ENCODE measurements at places on chromosomes 2 and 18.

DNA sequence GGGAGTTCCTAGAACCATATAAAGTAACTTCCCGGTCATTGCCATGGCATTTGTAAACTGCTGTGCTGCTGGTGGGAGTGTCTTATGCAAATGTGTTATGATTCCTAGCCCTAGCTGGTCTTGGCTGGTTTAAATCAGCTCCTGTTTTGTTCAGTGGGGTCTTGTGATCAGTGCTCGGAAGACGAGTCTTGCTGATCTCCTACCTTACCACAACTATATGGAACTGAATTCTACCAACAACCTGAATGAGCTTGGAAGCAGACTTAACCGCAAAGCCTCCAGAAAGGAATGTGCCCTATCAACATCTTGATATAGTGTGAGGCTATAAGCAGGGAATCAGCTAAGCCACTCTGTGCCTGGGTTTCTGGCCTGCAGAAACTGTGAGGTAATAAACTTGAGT, 33.5 kb downstream of the POLE4 start:
- peak; percentile 26 for DNase-seq

DNA sequence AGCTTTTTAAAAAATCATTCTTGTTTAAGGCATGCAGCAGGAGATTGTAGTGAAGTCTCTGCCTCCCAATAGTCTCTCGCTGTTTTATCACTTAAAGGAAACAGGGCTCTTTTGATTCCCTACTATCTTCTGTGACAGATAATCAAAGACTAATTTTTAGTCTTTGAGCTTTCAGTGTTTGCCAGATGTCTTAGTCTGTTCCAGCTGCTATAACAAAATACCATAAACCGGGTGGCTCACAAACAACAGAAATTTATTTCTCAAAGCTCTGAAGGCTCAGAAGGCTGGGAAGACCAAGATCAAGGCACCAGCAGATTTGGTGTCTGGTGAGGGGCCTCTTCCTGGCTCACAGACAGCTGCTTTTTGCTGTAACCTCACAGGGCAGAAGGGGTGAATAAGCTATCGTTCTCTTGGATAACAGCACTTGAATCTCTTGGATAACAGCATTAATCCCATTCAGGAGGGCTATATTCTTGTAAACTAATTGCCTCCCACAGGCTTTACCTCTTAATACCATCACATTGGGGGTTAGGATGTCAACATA, 37.8 kb upstream of the STAT4 start:
- no peak for DNase-seq

DNA sequence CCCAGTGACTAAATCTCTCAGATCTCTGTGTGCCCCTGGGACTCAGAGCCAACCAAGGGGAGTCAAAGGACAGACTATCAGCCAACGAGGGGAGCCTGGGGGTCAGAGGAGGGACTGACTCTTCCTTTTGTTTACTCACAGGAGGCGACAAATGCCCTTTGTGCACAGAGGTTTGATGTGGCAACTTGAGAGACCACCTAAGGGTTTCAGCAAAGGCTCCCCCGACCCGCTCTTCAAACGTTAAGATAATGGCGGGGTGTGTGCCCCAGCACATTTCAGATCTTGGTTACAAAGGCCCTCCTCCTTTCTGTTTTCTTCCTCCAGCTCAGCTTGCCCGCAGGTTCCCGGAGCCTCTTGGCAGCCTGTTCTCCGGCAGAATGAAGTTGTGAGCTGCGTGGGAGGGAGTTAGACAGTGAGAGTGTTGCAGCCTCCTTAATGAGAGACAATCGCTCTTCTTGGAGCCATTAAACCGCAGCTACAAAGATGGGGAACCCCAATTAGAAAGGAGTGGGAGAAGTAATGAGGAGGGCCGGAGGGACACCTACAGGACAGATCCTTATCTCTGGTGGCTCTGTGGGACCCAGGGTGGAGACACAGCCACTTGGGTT, 76.2 kb downstream of the KIAA2012 start:
- DNase-seq = no peak

DNA sequence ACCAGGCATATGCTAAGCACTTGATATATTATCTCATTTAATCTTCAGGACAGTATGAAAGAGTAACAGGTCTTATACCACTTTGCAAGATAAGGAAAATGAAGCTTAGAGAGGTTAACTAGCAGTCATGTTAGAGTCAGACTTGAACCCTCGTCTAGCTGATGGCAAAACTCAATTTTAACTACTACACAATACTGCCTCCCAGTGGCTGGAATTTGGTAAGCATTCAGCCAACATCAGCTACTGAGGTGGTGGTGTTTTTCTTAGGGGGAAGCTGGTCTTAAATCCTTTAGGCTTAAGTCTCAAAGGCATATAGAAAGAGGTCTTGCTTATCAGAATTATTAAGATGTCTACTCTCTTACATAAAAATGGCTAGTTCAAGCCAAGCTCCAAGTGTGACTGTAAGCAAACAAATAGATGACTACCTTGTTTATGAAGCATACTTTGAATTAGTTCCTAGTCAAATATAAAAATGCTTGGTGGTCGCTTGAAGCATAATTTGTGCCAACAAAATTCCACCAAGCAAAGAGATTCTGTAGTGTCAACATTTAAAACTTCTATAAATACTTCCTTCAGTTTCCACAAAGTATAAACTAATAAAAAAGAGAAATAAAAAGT, 325.4 kb upstream of the FIGN start:
- DNase-seq = no peak

DNA sequence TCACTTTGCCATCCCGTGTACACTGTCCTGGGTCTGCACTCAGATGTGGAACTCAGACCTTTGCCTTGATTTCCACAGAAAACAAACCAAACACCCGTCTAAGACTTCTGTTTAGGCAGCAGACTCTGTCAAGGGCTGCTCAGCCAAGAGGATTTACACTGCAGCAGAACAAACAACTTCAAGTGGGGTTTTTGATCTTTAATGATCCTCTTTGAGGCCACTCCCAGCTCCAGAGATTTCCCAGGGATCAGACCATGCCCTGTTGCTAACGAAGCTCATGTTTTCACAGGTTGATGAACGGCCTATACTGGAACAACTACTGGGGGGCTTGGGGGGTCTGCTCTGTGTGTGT, 52.5 kb upstream of the LGALSL start:
- no peak for DNase-seq

GRCh38 chr2:134370655-134371445, 117.0 kb downstream of the MGAT5 start:
- no peak for DNase-seq

DNA sequence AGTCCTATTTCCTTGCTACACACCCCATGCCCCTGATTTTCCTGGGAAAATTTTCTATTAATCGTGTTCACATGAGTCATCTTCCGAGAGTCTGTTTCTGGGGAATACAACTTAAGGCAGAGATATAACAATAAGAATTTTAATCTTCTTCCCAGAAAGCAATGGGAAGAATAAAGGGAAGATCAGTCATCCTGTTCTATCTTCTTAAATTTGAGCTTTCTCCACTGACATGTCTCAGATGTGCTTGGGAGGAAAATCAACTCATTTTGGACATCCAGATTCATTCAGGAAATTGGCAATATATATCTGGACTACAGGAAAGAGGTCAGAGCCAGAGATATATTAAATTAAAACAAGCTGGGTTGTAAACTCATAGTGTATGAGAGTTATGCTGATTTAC, 62.3 kb upstream of the SPAG16 start:
- DNase-seq = no peak

DNA sequence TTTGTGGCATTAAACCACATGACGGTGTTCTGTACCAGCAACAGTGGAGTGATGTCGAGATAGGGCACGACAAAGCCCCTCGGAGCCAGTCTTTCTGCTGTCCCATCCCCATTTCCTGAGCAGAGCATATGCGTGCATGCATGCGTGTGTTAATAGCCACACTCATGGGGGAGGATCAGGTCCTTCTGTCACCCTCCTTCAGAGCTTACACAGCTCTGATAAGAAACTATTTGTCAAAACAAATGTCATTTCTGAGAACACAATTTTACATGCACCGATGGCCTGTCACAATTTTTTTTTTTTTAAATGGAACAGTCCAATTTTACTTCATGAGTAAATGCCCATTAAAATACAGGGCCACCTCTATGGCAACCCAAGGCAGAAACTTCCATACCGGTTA, 95.9 kb upstream of the ZBTB14 start:
- no peak for DNase-seq

DNA sequence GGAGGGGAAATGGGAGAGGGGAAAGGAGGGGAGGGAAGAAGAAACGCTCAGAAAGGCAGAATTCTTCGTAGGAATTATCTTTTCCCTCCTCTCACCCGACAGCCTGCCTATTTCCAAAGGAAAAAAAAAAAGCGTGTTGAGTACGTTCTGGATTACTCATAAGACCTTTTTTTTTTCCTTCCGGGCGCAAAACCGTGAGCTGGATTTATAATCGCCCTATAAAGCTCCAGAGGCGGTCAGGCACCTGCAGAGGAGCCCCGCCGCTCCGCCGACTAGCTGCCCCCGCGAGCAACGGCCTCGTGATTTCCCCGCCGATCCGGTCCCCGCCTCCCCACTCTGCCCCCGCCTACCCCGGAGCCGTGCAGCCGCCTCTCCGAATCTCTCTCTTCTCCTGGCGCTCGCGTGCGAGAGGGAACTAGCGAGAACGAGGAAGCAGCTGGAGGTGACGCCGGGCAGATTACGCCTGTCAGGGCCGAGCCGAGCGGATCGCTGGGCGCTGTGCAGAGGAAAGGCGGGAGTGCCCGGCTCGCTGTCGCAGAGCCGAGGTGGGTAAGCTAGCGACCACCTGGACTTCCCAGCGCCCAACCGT, at the start of gene GAD1:
TSS of gene GAD1 (plus strand) at position 384 of the 589 bp plus-strand sequence. CDS start 1,705 bp downstream, outside the sequence.
- DNase-seq = no peak

DNA sequence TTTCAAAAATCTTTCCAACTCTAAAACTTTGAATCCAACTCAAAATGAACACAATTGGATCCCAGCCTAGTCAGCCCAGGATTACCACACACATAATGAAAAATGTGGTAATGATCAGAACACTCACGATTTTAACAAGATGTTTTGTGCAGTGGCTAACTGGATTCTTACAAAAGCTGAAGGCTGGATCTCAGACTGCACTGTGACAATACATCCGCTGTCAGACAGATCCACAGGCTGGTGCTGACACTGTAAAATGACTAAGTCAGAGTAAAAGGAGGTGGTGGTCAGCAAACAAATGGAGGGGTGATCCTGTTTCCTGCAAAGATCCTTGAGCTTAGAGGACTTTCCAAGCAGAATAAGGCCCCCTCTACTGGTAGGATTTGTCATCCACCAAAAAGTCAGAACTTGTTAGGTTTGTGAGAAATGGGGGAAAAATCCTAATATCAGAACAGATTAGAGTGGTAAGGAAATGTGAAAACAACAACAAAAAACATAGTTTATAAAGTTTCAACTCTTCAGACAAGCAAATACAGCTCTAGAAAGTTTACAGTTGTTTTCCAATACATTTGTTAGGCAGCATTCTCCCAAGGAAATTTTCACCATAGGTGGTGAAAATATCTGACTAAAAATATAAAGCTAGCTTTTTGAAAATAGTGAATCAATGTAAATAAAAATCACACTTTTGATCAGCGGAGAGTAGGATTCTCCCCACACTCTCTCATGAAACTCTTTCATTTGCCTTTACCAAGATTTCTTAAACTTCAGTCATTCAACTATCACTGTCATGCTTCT, 211.9 kb downstream of the AGPS start:
- peak; percentile 38 for DNase-seq

DNA sequence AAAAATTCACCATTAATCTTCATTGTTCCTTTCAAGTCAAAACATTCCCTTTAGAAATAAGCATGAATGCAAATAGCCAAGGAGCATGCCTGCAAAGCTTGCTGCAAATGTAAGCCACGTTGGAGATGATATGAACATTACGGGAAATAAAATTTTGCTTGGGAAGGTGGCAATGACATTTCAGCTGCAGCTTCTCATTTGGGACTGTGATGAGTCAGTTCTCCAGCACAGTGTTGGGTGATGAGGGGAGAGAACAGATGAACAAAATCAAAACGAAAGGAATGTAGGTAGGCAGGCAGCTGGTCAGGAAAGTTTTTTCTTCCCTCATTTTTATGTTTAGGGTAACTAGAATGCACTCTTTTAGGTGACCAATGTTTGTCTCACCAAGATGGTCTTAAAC, 65.3 kb upstream of the CHRNA1 start:
- no peak for DNase-seq

DNA sequence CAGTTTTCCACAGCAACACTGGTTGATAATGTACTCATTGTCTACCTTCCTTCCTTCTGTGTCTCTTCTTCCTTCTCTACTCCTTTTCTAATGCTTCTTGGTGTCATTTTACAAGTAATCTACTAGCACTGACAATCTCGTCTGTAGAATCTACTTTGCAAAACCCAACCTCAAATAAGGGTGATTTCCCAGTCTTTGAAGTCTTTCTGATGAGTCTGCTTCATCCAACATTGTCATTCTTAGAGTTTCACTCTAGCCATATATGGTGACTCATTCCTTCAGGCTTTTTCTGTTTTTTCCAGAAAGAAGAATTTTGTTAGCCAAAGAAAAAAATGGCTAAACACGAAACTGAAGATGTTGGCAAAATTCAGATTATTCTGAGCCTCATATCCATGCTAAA, 288.7 kb downstream of the MBD2 start:
- no peak for DNase-seq

GRCh38 chr2:38835990-38836389, 39.7 kb downstream of the DHX57 start:
- DNase-seq = no peak

DNA sequence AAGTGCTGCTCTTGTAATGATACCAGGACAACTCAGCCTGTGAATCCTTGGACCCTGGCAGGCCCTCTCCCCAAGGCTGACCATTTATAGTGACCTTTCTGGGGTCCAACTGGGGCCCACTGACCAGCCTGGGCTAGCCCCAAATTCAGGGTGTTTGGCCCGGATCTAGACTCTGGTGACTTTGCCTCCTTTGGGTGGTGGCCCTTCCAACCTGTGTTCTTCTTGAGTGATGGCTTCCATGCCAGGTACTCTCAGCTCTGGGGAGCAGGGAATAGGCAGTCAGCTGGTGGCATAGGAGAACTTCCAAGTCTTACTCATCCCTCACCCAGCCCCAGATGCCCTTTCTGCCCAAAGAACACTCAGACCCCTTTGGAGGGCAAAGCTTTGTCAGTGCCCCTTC, 10.3 kb downstream of the MYO7B start:
- no peak for DNase-seq

- no peak for DNase-seq
Observed at GRCh38 chr18:29078273-29078672, 901.3 kb upstream of the CDH2 start.

- DNase-seq = no peak
Observed at GRCh38 chr2:86201671-86202335, 2.5 kb downstream of the MRPL35 start.

GRCh38 chr2:169095621-169096105, 26.3 kb downstream of the DHRS9 start:
- DNase-seq = peak; percentile 46

GRCh38 chr2:74255660-74256213, 57.3 kb downstream of the MTHFD2 start:
- no peak for DNase-seq

Data from AG04449 (cell line).